Foreskin keratinocyte (primary cell): ENCODE measurements at places on chromosomes 13 and 19. TPM values are rescaled to one million over a fixed set of nuclear protein-coding genes. Genes with fewer than 3 reads are reported as not detected.

GRCh38 chr19:39951686-39952085 lies 17.3 kb upstream of the FCGBP start:
- DNase-seq: peak; percentile 48

The C19orf81 gene
- total RNA-seq: not detected in 2 replicates

DNA sequence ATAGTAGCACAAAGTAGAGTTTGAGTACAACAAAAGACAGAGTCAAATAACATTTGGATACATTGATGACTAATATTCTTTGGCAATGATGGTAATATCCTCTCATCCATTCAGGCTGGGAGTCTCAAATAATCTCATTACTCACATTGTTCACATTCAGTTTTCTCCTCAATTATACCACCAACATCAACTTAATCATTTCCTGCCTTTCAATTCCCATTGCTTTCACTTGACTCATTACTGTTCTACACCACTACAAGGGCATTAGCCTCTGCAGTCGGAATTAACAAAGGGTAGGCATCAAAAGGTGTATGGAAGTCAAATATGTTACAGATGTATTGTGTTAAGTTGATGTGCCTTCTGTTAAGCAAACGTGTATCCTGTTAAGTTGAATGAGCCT lies 518.4 kb upstream of the SLITRK1 start:
- DNase-seq: peak; percentile 96

The PMIS2 gene
- total RNA-seq: not detected in 2 replicates

The TNFSF13B gene
- 0.07 and 0.17 TPM in 2 replicates for total RNA-seq

DNA sequence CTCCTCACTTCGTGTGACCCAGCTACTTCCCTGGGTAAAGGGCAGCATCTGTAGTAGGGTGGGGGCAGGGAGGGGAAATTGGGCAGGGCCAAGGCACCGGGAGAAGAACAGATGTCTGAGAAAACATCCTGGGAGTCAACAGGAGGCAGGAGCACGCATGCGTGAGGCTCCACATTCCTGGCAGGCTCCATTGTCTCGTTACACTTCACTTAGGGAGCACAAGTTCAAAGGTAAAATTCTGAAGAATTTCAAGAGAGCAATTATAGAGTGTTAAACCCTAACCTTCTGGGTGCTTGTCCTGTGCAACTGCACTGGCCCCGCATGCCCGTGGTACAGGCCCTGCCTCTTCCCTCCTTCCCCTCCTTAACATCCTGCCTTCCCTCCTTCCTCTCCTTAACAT lies 79.6 kb upstream of the POMP start:
- no peak for DNase-seq

GRCh38 chr19:34041925-34042521 lies 130.3 kb upstream of the LSM14A start:
- DNase-seq: no peak

- no peak for DNase-seq
These were observed 128.7 kb downstream of the KLF12 start for GRCh38 chr13:74005320-74006157.

- DNase-seq: peak; percentile 96
These were observed 60.0 kb upstream of the SERP2 start for GRCh38 chr13:44313674-44314073.

DNA sequence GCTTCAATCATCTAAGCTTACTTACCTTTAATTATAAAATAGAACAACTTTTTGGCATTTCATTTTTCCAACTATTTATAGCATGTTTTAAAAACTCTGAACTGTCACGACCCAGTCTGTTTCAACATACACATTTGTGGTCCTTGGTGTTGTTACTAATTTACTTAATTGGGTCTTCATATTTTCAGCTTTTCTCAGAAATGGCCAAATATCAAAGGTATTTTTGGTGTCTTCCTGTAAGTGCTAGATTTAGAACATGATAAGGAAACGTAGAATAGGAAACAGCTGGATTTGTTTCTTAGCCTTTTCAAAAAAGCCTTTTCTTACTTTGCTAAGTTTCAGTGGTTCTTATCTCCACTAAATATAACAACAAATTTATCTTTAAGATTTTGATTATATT lies 11.4 kb downstream of the LPAR6 start:
- DNase-seq: no peak

The PABPC3 gene
- 0.14 and 0.17 TPM in 2 replicates for total RNA-seq

The C1QTNF9B gene
- not detected in 2 replicates for total RNA-seq

GRCh38 chr19:49691243-49692146 lies 579 bp downstream of the CPT1C start:
- DNase-seq: no peak

- no peak for DNase-seq
These were observed 2.2 kb downstream of the RINL start for GRCh38 chr19:38875656-38876395.

The PDE4A gene
- 0.28 and 0.58 TPM in 2 replicates for total RNA-seq

GRCh38 chr19:58555369-58555885 lies 522 bp upstream of the CHMP2A start:
- DNase-seq: no peak

The ACER1 gene
- not detected in 2 replicates for total RNA-seq

DNA sequence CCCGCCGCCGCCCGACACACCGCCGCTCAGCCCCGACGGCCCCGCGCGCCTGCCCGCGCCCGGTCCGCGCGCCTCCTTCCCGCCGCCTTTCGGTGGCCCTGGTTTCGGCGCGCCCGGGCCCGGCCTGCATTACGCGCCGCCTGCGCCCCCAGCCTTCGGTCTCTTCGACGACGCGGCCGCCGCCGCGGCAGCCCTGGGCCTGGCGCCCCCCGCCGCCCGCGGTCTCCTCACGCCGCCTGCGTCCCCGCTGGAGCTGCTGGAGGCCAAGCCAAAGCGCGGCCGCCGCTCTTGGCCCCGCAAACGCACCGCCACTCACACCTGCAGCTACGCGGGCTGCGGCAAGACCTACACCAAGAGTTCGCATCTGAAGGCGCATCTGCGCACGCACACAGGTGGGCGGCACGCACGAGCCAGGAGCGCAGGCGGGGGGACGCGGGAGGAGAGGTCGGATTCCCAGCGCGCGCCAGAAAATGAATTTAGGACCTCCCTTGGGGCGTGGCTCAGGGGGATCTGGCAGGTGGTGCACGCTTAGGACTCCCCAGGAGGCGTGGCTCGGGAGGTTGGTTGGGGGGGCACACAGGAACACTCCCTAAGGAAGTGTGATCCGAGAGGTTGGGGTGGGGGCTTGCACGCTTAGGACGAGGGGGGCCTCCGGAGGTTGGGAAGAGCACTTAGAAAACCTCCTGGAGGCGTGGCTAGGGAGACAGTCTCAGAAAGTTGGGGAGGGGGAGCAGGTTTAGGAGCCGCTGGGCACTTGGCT lies 1.2 kb downstream of the KLF2 start:
- DNase-seq: no peak

- DNase-seq: no peak
These were observed 9.6 kb downstream of the CHERP start for GRCh38 chr19:16532440-16533234.

GRCh38 chr13:82698941-82699340 lies 1183.3 kb downstream of the SLITRK1 start:
- DNase-seq: no peak

The ZNF549 gene
- total RNA-seq: 4.7 and 5.6 TPM in 2 replicates

The PROZ gene
- not detected in 2 replicates for total RNA-seq

GRCh38 chr19:2613507-2614295 lies 88.8 kb downstream of the GNG7 start:
- DNase-seq: no peak

DNA sequence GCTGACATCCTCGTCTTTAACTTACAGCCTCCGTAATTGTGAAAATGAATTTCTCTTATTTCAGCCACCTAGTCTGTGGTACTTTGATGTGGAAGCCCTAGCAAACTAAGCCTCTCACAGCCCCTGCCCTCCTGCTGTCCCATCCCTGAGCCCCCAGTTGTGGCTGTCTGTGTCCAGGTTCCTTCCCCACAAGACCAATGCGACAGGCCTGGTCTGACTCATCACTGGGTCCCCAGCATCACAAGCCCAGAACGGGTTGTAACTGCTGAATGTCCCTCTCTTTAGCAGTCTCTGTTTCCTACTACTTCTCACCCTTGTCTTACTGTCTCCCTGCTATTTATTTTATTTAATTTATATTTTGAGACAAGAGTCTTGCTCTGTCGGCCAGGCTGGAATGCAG lies 5.7 kb downstream of the POU2F2 start:
- DNase-seq: no peak

- DNase-seq: peak; percentile 98
These were observed 1092.3 kb downstream of the EFNB2 start for GRCh38 chr13:105442949-105443699.
